ENCODE measurements at places on chromosomes 4 and X. TPM values are rescaled to one million over a fixed set of nuclear protein-coding genes. Genes with fewer than 3 reads are reported as not detected.

- no peaks in the 10 kb centered on the region for H3K27me3 ChIP-seq
- no peak overlapping the region for H3K4me3 ChIP-seq
- no peaks in the 10 kb centered on the region for H3K4me1 ChIP-seq
- no peak for DNase-seq
- no peak overlapping the region for H3K27ac ChIP-seq
- no peaks in the 10 kb centered on the region for H3K36me3 ChIP-seq
Measured at GRCh38 chrX:102546828-102547493, 30.4 kb upstream of the TMSB15A start.

DNA sequence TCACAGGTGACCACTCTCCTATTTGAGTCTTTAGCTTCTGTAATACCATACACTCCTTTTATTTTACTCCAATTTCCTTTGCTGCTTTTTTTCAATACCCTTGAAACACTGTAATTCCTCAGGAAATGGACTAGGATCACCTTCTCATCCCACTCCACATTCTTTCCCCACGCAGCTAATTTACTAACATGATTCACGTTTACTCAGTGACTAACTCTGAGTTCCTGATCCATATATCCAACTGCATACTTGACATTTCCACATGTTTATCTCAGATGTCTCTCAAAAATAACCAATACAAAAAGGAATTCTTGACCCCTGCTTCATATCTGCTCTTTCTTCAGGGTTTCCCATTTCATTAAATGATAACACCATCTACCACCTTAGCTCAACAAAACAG lies 19.9 kb downstream of the RPS6KA6 start:
- no peak for DNase-seq
- no peaks in the 10 kb centered on the region for H3K36me3 ChIP-seq

DNA sequence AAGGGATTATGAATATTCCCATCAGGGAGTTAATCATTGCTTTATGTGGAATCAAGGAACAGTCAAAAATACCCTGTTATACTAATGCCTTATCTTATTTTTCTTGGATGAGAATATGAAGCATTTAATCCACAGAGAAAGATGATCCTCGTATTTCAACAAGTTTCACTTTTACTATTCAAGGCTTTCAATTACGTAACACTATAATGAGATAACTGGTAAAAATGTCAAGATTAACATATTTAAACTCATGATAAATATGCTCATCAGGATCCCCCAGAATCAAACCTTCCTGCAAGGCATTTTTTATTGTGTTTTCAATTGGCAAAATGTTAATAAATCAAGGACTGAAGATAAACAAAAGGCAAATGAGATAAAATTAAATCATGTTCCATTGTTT lies 5.1 kb downstream of the ZXDA start:
- H3K27me3 ChIP-seq = no peaks in the 10 kb centered on the region
- no peak overlapping the region for H3K4me3 ChIP-seq
- H3K4me1 ChIP-seq = no peaks in the 10 kb centered on the region

- H3K4me1 ChIP-seq = no peaks in the 10 kb centered on the region
- H3K4me3 ChIP-seq = no peak overlapping the region
- no peak for DNase-seq
- H3K36me3 ChIP-seq = no peaks in the 10 kb centered on the region
Measured at GRCh38 chrX:100358766-100359165, 51.3 kb downstream of the PCDH19 start.

GRCh38 chr4:187608001-187608421 lies 387.6 kb upstream of the ZFP42 start:
- no peak overlapping the region for H3K27ac ChIP-seq
- H3K4me3 ChIP-seq = no peak overlapping the region
- peaks cover 22% of the 10 kb centered on the region for H3K4me1 ChIP-seq
- H3K27me3 ChIP-seq = peaks cover 2% of the 10 kb centered on the region
- no peak for DNase-seq
- H3K36me3 ChIP-seq = no peaks in the 10 kb centered on the region

- no peak overlapping the region for H3K4me3 ChIP-seq
- H3K4me1 ChIP-seq = peaks cover 28% of the 10 kb centered on the region
- H3K27ac ChIP-seq = no peak overlapping the region
Measured at GRCh38 chrX:68865300-68865699, 36.5 kb downstream of the EFNB1 start.

Gene EBP
- total RNA-seq = 50.2 TPM

Gene ASB11
- not detected for total RNA-seq

Gene JCHAIN
- 0.16 TPM for total RNA-seq

Gene PRDX4
- 165 TPM for total RNA-seq

Data from mesothelial cell of epicardium (in vitro differentiated cells).